ENCODE measurements at places on chromosomes 12 and 14.

- no peak for DNase-seq
These were observed 254.2 kb downstream of the ACSS3 start for GRCh38 chr12:81332054-81332453.

DNA sequence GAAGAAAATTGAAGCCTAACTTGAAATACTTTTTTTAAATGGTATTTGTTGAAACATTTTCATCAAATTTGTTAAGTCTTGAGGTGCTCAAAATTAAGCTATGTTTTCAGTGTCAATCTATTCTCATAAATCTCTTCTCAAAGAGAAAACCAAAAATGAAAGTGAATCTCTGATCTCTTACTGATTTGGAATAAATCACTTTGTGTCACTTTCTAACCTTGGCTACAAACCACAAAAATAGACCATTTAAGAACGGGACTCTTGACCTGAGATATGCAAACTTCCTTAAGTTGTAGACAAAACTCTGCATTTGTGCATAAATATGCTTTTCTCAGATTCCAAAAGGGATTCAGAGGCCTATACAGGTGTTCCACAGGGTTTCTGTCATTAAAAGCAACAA, 192.9 kb downstream of the SEC23A start:
- no peak for DNase-seq

DNA sequence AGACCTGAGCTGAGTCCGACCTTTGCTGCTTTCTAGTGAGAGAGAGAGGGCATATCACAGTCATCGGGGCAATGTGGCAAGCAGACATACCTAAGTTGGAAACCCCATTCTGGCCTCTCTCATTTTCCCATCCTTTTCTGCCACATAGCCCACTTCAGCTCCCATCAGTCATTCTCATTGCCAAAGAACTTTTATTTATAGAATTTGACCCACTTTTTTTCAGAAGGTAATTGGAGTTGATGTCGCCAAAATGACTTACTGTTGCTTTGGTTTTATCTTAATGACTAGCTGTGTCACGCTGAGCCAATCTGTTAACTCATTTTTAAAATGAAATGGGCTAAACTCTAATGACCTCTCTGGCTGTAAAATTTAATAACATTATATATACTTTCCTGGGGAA, 63.9 kb upstream of the RMST start:
- no peak for DNase-seq

GRCh38 chr12:62919838-62920237, 15.1 kb downstream of the PPM1H start:
- peak; percentile 30 for DNase-seq

DNA sequence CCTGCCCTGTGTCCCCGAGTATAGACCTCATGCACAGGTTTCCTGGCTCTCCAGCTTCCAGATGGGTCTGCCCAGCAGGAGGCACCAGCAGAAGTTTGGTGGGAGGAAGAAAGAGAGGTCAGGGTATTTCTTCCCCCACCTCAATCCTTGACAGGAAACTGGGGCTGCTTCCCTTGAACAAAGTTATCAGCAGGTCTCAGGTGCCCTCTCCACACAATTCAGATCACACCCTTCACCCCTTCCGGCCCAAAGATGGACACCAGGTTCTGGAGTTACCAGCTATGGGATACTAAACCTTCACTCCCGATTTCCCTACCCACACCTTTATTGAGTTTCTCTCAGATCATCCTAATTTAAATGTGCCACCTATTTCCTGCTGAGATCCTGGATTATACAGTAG, 1.2 kb downstream of the SART3 start:
- no peak for DNase-seq

DNA sequence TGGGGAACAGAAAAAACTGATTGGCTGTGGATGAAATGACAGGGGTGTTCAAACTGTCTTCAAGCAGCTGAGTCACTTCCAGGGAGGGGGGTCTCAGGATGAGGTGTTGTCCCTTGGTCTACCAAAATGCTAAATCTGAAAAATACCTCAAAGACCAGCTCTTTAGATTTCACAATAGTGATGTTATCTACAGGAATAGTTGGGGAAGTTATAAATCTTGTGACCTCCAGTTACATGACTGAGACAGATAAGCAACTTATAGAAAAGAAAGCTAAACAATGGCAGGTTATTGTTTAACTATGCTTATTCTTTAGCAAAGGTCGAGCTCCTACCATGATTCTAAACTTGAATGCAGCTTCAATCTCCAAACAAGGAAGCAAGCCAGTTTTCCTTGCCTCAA, 125.4 kb downstream of the SYT10 start:
- DNase-seq, result no peak

DNA sequence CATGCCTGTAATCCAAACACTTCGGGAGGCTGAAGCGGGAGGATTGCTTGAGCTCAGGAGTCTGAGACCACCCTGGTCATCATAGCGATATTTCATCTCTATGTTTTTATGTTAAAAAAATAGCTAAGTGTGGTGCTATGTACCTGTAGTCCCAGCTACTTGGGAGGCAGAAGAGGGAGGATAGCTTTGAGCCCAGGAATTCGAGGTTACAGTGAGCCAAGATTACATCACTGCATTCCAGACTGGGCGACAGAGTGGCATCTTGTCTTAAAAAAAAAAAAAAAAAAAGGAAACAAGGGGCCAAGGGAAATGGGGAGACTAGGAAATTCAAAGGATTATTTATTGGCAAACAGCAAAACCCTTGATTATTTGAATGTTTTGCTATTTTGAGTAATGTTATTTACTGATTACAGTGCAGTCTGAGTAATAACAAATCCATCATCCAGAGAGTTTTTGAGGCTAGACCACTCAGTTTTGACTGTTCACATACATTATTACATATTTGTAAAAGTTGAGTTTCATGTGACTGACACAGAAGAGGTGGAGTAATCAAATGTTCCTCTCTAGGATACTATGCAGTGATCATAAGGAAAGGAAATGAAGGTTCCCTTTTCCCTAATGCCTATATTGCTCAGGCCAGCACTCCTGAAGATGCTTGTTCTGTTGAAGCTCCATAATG, 40.8 kb downstream of the PRKCH start:
- DNase-seq, result no peak

DNA sequence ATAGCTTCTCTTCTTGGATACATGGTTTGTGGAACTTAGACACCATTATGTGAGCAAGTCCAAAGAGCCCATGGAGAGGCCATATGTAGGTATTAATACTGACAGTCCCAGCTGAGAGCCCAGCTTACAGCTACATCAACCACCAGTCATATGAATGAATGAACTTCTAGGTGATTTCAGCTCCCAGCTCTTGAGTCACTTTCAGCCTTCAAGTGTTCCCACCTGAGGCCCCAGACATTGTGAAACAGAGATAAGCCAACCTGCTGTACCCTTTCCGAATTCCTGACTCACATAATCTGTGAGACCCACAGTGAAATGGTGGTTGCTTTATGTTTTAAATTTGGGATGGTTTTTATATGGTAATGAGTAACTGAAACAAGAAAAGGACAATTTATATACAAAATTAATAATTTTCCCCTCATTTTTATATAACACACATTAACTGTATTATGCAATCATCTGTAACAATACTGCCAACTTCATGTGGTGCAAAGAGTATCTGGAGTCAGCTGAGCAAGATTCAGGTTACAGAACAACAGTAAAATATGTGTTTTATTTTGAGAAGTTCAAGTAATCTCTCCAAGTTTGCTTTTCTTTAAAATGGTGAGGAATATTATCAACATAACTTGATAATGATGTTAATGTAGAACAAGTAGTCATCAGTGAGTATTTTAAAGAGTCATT, 27.7 kb upstream of the FBXO33 start:
- DNase-seq, result no peak

GRCh38 chr12:20946732-20947131, 136.2 kb downstream of the SLCO1B3 start:
- no peak for DNase-seq

DNA sequence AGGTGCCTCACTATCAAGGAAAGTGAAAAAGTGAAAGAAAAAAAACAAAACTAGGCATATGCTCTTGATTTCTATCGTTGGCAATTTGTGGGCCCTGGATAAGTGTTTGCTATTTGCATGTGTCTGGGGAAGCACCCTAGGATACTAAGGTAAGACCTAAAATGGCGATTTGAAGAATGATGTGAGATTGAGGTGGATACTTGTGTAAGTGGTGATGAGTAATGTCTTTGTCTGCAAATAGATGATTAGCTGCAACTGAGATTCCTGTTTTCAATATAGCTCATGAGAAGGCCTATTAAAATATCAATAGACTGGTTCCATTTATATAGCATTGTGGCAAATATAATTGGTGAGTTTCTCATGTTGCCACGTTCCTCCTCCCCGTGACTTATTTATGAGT, 261.7 kb downstream of the NEDD1 start:
- no peak for DNase-seq

GRCh38 chr12:107349008-107349747, 255.8 kb upstream of the CRY1 start:
- DNase-seq, result peak; percentile 17

GRCh38 chr14:50635141-50635540, 33.0 kb downstream of the SAV1 start:
- DNase-seq, result no peak

DNA sequence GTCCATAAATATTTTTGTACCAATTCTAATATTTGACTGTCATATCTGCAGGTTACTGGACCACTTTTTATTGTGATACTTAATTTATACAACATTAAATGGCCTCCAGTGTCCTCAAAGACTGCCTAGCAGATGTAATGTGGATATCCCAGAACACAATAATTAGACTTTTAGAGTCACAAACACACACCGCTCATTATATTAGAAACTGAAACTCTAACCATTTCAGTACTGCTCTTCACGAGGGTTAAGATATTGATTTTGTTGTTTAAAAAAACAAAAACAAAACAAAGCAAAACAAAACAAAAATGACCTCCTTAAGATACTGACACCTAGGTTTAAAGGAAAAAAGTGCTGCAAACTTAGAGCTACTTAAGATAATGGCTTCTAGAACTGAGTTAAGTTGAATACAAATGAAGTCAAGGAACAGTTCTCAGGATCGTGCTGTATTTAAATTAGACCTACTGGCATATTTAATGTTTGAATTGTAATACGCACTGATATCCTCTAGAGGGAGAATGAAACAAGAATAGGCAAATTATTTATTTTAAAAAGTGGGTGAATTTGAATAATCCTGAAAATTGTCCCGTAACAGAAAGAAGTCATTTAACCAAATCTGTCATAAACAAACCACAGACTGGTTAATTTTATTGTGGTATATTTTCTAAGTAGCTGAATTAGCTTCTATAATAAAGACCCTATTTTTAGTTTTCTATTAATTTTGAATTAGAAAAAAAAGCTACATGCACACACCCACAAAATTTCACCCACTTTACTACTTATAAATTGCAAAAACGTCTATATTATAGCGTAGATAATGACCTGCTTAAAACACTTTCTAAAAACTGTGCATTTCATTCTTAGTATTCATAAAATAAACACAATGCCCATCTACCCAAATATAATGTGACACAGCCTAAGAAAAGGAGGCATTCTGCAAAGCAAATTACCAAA, 395.2 kb upstream of the DCN start:
- DNase-seq, result peak; percentile 59

- no peak for DNase-seq
These were observed 155.0 kb downstream of the CRADD start for GRCh38 chr12:93832131-93832530.

DNA sequence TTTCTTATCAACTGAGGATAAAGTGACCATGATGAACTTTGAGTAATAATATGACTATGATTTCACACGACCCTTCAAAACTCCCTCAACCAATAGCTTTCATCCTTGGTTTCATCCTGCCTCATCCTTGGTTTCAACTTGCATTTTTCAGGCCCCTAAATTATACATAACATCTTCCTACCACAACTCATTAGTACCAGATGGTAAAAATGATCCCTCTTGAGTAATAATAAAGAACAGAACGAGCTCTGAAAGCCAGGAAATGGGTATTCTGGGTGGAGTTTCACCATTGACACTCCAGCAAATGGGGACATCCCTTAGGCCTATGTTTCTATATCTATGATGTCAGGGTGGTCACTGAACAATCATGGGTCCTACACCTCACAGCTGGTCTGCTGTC, 72.1 kb upstream of the LMNTD1 start:
- no peak for DNase-seq

- no peak for DNase-seq
These were observed 43.5 kb downstream of the KCTD10 start for GRCh38 chr12:109433618-109434017.

DNA sequence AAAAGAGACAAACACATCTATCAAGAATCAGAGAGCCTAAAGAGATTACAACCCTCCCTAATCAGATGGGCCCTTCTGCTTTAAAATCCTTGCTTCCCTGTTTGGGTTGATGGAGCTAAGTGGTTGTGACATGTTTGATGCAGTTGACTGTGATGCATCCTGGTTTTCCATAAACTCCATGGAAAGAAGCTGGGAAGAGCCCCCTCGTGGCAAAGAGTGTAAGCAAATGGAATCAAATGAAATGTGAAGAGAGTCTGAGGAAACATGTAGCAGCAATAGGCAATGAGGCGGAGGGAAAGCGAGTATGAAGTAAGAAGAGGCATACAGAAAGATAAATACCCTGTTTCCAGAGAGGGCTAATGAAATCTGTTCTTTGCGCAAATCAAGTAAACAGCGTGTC, 70.4 kb upstream of the SLCO1C1 start:
- DNase-seq, result peak; percentile 59

DNA sequence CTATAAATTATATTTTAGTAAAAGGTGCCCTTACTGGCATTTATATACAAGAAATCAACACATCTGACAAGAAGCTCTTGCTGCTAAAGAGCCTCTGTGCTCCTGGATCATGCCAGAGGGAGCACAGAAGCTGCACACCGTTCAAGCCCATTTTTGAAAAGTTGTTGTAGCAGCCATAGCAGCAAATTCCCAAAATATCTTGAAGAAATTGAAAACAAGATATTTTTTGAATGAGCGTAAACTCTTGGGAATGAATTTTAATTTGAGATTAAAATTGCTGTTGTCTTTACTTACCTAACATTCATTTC, 540 bp upstream of the CLEC2D start:
- DNase-seq, result no peak

GRCh38 chr12:57240926-57241401, 10.0 kb downstream of the STAC3 start:
- DNase-seq, result no peak

DNA sequence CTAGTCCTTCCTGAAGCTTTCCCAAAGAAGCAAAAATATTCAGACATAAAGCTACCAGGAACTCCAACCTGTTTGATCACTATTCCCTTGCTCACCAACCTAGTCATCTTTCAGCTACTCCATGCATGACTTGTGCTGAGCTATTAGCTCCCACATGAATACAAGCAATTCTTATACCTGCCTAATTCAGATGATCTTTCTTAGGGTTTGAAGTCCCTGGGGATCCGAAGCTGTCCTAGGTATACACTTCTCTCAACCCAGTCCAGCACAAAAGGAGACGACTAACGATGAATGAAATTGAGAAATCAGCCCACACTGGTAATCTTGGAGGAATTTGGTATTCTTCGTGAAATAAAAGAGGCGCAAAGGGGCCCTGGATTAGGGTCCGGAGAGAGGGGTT, 631 bp upstream of the PTGR2 start:
- no peak for DNase-seq

All from lung (tissue), 17 donors.